Stimulated activated CD8-positive, alpha-beta memory T cell treated with anti-CD3 and anti-CD28 coated beads, Interleukin-7, amount 100 ng/mL, for 24 hours (primary cell): ENCODE measurements at places on chromosomes 3 and 15.

DNA sequence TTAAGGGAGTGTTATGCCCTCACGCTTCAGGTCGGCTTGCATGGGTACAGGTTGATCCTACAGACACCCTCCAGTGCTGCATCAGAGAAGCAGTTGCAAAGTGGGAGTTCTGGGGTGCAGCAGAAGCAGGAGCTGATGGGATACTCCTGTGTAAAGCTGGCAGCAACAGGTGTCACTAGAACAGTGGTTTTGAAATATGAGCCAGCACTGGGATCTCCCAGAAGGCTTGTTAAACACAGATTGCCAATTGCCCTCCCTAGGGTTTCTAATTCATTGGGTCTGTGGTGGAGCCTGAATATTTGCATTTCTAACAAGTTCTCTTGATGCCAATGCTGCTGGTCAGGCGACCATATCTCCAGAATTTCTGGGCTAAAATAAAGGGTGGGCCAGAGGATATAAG lies 350.4 kb downstream of the CLSTN2 start:
- no peak for DNase-seq

- DNase-seq, result no peak
These were observed 30.8 kb downstream of the NRROS start for GRCh38 chr3:196670339-196670738.

DNA sequence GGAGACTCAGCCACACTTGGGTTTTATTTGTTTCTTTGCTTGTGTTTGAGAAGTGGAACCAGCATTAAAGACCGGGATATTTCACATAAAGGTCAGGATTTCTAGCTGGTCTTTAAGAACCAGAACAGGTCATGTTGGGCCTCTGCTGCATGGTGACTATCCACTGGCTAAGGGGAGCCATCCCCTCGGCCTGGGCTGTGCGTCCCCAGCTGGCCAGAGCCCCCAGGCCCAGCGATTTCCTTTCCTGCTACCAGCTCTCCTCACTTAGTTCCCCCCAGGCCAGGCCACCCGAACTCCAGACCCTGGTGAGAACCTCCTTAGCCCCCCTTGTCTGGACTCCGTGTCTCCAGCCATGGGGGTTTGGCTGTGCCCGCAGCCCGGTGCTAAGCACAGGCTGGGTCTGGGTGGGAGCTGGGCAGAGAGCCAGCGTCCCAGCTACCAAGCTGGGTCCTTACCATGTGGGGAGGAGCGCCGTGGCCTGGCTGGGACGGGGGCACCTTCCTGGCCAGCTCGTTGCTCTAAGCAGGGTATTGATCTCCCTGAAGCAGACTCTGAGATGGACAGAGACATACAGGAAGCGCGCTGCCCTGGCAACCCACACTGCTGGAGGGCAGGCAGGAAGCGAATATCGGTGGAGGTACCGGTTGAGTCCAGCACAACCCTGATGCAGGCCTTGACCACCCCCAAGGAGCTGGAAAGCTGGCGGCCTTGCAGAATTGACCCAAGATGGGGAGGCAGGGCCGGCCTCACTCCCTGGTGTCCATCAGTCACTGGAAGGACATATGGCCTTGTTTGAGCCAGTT lies 49.4 kb downstream of the KLF15 start:
- DNase-seq, result no peak

- DNase-seq, result no peak
These were observed 360.0 kb upstream of the PROK2 start for GRCh38 chr3:72144773-72145505.

- no peak for DNase-seq
These were observed 290.8 kb upstream of the ZPLD1 start for GRCh38 chr3:102144063-102144462.

DNA sequence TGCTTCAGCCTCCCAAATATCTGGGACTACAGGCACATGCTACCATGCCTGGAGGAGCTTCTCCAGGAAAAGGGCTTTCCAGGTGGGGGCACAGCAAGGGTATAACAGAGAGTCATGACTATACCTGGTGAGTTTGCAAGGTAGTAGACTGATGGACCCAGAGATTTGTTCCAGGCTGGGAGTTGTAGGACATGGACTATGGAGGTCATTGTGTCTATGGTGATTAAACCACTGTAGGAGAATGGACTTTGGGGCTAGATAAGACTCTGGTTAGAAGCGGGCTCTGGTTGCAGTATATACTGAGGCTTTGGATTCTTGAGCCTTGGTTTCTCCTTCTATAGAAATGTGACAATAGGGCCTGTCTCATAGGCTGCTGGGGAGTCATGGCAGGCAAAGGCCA lies 104.7 kb downstream of the EPHB1 start:
- DNase-seq, result no peak

DNA sequence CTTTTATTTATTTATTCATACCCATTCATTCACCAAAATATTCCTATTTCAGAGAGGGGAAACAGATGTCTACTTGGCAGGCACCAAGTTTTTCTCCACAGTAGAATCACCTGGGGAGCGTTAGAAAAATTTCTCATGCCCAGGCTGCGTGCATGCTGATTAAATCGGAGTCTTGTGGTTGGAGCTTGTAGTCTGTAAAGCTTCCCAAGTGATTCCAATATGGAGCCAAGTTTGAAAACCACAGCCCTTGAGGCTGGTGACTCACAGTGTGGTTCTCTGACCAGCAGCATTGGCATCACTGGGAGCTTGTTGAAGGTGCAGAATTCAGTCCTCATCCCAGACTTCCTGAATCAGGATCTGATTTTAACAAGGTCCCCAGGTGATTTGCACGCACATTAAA lies 49.7 kb downstream of the PDHB start:
- no peak for DNase-seq

- DNase-seq, result no peak
These were observed 87.5 kb downstream of the RPL39L start for GRCh38 chr3:187051724-187052366.

- DNase-seq, result no peak
These were observed 596.2 kb upstream of the TBL1XR1 start for GRCh38 chr3:177793451-177793850.

GRCh38 chr3:149883134-149883533 lies 70.1 kb downstream of the RNF13 start:
- DNase-seq, result no peak

DNA sequence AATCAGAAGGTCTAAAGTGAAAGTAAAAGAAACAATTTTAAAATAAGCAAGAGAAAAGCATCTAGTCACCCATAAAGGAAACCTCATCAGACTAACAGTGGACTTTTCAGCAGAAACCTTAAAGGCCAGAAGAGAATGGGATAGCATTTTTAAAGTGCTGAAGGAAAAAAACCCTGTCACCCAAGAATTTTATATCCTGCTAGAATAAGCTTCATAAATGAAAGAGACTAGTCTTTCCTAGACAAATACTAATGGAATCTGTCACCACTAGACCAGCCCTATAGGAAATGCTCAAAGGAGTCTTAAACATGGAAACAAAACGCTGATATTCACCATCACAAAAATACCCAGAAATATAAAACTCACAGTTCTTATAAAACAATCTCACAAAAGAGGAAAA lies 46.9 kb downstream of the TAMM41 start:
- no peak for DNase-seq

DNA sequence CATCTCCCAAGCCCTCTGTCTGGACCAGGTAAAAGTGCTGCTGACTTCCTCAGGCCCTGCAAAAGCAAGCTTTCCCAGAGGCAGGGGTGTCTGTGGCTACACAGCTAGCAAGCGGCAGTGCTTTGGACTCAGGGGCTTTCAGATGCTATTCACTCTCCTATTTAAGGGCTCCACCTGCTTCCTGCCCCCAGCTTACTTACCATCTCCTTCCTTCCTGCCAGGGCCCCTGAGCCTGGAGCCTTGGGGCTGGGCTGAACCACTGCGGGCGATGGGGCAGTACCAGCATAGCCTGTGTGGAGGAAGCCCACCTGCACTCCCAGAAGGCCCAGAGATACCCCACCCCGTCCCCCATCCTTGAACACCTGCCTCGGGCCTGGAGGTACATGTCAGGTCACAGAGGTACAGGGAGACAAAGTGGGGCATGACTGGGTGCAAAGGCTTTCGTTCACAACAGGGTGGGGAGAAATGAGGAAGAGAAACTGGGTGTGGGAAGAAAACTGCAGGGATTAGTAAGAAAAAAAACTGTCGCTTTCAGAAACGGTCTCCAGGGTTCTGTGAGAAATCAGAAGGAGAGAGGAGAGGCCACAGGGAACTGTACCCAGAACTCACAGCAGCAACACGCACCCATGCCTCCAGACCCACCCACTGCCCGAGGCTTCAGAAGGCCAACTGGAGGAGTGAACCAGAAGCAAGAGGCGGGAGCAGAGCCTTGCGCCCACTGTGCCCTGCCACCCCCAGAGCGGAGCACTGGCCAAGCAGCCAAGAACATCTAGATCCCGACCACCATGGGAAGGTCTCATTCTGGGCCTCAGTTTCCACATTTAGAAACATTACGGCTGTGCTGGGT lies 49.5 kb downstream of the CCDC12 start:
- DNase-seq, result no peak

DNA sequence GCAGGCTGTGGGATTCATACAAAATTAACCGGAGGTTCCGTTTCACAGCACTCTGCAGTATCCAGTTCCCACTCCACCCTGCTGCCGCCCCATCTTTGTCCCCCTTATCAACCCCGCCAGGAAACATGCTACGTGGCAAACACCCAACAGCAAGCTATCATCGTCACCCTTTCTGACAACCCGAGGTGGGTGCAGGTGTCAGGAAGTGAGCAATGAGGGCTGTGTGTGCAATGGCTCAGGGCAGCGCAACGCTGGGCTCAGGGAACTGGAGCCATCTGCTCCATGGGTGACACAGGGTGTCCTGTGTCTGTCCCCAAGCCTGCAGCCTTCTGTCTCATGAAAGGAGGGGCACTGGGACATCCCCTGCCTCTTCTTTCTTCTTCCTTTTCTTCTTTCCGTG lies 60.9 kb downstream of the ATP2B2 start:
- no peak for DNase-seq

- DNase-seq, result no peak
These were observed 88.7 kb upstream of the EPHB3 start for GRCh38 chr3:184472723-184473428.

- DNase-seq, result no peak
These were observed 2.6 kb upstream of the TMCO5A start for GRCh38 chr15:37931868-37932267.

DNA sequence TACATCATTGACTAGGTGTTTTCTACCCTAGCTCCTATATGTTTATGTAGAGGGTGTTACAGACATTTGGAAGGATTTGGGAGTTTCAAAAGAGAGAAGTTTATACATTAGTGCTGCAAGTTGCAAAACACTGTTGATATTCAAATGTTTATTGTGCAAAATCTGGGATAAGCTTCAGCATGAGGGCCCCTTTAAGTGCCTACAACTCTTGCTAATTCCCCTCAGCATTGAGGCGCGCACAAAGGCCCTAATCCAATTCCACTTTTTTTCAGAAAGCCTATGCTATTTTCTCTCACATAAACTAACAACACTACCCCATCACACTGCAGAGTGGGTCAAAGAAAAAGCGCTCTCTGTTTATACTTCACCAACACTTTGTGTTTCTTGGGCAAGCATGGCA lies 208.0 kb downstream of the NR2F2 start:
- DNase-seq, result no peak

DNA sequence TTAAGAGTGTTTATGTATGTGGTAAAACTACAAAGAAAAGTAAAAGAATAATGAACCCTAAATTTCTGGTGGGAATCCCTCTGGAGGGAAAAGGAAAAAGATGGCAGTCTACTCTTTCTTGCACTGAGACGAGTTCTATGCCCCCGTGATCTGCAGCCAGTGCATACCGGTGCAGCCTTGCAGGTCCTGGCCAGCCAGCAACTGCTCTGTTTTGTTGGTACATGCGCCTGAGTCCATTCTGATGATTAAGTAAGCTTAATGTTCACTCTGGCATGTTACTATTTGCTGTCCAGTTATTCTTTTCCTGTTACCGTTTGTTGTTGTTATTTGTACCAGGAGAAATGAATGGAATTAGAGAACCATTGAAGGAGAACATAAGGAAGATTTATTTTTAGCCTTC lies 95.1 kb upstream of the TMC3 start:
- DNase-seq, result no peak

GRCh38 chr15:87986776-87987175 lies 269.8 kb downstream of the NTRK3 start:
- no peak for DNase-seq

GRCh38 chr15:81398910-81399551 lies 25.0 kb upstream of the TMC3 start:
- no peak for DNase-seq

GRCh38 chr3:63232764-63233396 lies 45.2 kb upstream of the SYNPR start:
- no peak for DNase-seq

GRCh38 chr3:13546667-13547171 lies 2.2 kb upstream of the FBLN2 start:
- DNase-seq, result no peak

GRCh38 chr3:43034200-43034599 lies 55.1 kb downstream of the GASK1A start:
- DNase-seq, result no peak

GRCh38 chr15:84991014-84991712 lies 9.5 kb downstream of the PDE8A start:
- DNase-seq, result no peak

- DNase-seq, result no peak
These were observed 138.6 kb downstream of the FMN1 start for GRCh38 chr15:33055962-33056361.

DNA sequence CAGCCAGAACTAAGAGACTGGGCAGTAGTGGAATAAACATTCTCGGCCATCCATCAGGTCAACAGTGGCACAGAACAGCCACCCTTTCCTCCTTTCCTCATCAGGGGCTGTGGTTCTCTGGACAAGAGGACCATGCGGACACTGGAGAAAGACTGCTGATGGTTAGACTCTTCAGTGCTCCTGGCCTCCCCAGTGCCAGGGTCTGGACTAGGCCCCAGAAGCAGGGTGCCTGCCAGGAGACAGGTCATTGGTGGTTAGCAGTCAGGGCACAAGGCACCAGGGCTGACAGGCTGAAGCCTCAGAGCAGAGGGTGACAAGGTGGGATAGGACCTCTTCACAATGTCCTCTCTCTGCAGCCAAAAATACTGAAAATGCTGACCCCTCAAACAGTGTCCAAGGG lies 30.1 kb downstream of the POC1A start:
- no peak for DNase-seq

GRCh38 chr3:49248840-49249227 lies 28.2 kb downstream of the C3orf62 start:
- DNase-seq, result no peak

- DNase-seq, result no peak
These were observed 4.9 kb downstream of the ADCY5 start for GRCh38 chr3:123444023-123444422.

DNA sequence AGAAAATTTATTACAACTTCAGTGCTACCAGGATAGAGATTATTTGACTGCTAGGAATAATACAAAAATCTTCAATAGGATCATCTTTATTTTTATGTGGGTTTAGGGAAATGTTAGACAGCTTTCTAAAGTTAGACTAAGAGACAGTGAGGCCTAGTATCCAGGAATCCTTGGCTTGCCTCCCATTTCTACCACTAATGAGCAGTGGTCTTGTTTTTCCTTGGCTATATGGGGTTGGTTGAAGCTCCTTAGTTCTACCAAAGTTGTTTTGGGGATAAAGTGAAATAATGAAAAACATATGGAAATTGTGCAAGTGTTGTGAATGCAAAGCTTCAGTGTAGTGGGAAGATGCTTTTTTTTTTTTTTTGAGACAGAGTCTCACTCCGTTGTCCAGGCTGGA lies 16.8 kb downstream of the AP4E1 start:
- DNase-seq, result no peak

GRCh38 chr3:45940004-45940780 lies 3.1 kb upstream of the CXCR6 start:
- DNase-seq, result no peak
